ENCODE measurements at places on chromosomes 4 and X. TPM values are rescaled to one million over a fixed set of nuclear protein-coding genes. Genes with fewer than 3 reads are reported as not detected.

Gene MAGEC2
- not detected for total RNA-seq

Gene ARMCX4
- total RNA-seq, result 7.6 TPM

Gene TMPRSS11D
- total RNA-seq, result not detected

Gene XAGE2
- total RNA-seq, result not detected

Gene TDO2
- not detected for total RNA-seq

Gene ADAM29
- total RNA-seq, result not detected

Gene IKBKG
- 21.1 TPM for total RNA-seq

Gene IL1RAPL1
- 1.6 TPM for total RNA-seq

Gene IBSP
- not detected for total RNA-seq

Gene HMX1
- total RNA-seq, result not detected

Gene GPRASP1
- total RNA-seq, result 10.1 TPM

Gene DCHS2
- total RNA-seq, result 0.03 TPM
